CD4-positive, CD25-positive, alpha-beta regulatory T cell (primary cell): ENCODE measurements at places on chromosomes 1 and 21.

GRCh38 chr1:151370211-151370911, 2.1 kb downstream of the SELENBP1 start:
- no peak for DNase-seq
- no peaks in the 10 kb centered on the region for H3K27me3 ChIP-seq
- H3K4me1 ChIP-seq, result no peaks in the 10 kb centered on the region
- H3K4me3 ChIP-seq, result no peak overlapping the region
- H3K36me3 ChIP-seq, result no peaks in the 10 kb centered on the region

- H3K4me3 ChIP-seq, result no peak overlapping the region
- peaks cover 25% of the 10 kb centered on the region for H3K4me1 ChIP-seq
- H3K27me3 ChIP-seq, result peaks cover 3% of the 10 kb centered on the region
Measured at GRCh38 chr1:166836733-166837132, 2.5 kb upstream of the POGK start.

- H3K4me3 ChIP-seq, result no peak overlapping the region
- no peak overlapping the region for H3K27ac ChIP-seq
- DNase-seq, result no peak
- H3K4me1 ChIP-seq, result no peaks in the 10 kb centered on the region
Measured at GRCh38 chr1:7010534-7011200, 225.4 kb downstream of the CAMTA1 start.

GRCh38 chr1:201395936-201396335, 3.2 kb downstream of the LAD1 start:
- peaks cover 13% of the 10 kb centered on the region for H3K27me3 ChIP-seq
- H3K4me1 ChIP-seq, result no peaks in the 10 kb centered on the region
- H3K27ac ChIP-seq, result no peak overlapping the region
